ENCODE measurements at places on chromosomes 5 and 9.

DNA sequence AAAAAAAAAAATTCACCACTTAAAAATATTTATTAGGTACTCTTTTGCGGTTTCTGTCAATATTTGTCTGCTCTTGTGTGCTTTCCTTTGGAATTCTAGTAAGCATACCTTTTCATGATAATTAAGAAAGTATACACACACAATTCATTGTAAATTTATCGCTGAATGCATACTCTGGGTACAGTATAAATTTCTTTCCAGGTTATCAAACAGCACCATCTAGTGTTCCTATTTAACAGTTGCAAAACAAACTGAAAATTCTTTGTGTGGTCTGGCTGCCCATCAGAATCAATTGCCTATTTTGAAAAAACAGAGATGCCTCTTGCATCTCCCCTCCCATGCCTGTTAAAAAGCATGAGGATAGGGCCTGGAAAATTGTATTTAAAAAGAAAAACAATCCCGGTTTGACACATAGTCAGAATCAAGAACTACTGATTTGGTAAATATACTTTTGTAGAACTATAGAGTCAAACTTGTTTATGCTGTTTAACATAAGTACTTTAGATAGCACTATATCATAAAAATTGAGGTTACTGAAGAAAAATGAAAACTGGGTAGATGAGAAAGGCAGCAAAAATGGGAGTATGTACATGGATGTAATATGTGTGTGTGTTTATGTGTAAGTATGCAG is 16.2 kb downstream of the PGGT1B start:
- DNase-seq: peak; percentile 75

- DNase-seq: no peak
These were observed 24.1 kb upstream of the OTP start for GRCh38 chr5:77662635-77663034.

GRCh38 chr9:74817281-74817810 is 70.4 kb downstream of the TRPM6 start:
- DNase-seq: no peak

DNA sequence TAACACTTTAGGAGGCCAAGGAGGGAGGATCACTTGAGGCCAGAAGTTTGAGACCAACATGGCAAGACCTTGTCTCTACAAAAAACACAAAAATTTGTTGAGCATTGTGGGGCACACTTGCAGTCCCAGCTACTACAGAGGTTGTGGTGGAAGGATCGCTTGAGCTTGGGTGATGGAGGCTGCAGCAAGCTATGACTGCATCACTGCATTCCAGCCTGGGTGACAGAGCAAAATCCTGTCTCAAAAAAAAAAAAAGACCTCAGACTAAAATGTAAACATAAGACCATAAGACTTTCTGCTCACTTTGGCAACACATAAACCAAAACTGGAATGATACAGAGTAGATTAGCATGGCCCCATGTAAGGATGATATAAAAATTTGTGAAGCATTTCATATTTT is 24.6 kb upstream of the NANS start:
- no peak for DNase-seq

DNA sequence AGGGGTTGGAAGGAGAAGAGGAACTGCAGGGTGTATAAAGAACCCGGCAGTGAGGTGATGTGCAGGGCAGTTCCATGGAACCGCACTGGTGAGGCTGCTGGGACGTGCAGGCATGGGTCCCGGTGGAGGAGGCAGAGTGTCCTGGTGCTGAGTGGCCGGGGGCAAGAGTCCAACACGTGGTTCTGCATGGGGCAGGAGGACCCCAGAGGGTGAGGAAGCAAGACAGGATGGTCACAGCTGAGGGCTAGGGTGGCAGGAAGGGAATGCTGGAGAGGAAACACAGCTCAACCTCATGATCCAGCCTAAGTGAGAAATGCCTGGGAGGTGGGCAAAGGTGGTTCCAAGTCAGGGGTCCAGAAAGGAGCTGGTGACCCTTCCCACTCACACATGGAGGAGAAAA is 87.2 kb downstream of the S1PR3 start:
- DNase-seq: no peak

- DNase-seq: peak; percentile 92
These were observed 722.8 kb upstream of the GRAMD2B start for GRCh38 chr5:125700380-125700861.

GRCh38 chr9:86098824-86099700 is at the start of gene GOLM1:
TSS of gene GOLM1 (minus strand) at chr9:86099558. CDS start at chr9:86079320, 20,238 bp downstream.
- peak; percentile 86 for DNase-seq

DNA sequence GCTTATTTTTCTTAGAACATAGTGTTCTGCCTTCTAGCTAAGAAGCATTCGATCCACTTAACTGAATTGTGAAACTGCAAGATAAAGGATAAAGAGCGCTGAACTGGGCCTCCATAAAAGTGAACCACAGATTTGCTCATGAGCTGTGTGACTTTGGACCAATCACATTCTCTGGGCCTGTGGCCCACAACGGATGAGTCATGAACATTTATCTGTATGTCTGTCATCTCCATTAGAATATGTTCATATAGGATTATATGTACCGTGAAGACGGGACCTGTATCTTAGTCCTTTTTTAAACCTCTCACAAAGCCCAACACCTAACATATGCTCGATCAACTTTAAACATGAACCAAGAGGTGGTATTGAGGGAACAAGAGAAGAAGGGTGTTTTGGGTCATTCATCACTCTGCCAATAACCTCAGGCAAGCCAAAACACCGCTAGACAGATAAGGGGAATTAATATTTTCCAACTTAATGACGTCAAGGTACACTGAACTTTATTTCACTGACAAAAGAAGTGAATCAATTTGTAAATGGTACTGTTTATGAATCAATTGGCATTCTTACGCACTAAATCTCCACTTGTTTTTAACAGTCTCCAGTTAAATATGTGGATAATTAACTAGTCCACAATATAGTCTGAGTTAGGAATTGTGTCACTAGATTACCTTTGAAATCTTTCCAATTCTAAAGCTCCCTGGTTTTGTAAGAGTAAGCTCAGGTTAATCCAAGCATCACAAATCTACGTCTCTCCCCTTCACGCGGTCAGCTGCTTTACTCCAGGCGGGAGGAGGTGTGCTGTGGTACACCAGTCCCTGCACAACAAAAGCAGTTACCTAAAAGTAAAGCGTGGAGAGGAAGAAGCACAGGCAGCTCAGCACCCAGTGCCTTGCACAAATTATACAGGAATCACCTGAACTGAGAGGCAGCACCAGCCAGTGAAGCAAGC is 1.6 kb downstream of the TMEM245 start:
- peak; percentile 29 for DNase-seq

- no peak for DNase-seq
These were observed 1.3 kb downstream of the MINAR2 start for GRCh38 chr5:129748913-129749880.

DNA sequence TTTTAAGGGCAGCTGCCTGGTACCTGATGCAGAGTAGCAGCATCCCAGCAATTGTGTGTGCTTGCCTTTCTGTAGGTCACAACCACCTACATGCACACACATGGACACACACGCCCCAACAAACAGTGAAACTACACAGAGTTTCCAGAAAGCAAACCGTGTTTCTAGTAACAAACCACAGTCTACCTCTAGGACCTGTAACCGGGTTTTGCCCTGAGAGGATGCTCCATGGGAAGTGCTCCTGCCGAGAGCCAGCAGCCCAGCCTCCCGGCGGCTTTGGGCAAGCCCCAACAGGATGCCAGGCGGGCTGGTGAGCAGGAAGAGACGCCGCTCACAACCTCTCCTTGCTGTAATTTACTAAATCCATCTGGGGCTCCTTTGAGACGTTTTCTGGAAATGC is 4.1 kb upstream of the TCF7 start:
- DNase-seq: no peak

DNA sequence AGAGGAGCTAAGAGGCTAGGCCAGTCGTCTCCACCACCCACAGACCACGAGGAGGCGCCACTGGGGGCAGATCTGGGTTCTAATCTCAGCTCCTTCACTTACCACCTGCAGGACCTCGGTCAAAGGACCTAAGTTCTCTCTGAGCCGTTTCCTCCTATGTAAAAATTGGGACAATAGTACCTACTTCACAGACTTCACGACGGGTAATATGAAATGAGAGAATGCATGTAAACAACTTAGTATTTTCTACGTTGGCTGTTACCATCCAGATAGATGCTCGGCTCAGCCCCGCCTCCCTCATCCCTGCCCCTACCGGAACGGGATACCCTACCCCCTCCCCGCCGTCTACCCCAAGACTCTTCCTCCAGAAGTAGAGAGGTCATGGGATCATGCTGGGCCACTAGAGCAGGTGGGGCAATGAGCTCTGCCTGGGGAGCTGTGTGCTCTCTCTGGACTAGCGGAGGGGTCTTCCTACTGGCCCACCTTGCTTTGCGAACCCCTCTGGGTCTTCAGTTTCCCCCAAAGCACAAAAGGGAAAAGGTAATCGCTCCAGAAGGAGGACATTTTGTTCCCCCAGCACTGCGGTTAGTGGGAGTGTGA is 541 bp downstream of the GNPDA1 start:
- peak; percentile 72 for DNase-seq

GRCh38 chr5:10831419-10831818 is 70.4 kb upstream of the DAP start:
- no peak for DNase-seq

DNA sequence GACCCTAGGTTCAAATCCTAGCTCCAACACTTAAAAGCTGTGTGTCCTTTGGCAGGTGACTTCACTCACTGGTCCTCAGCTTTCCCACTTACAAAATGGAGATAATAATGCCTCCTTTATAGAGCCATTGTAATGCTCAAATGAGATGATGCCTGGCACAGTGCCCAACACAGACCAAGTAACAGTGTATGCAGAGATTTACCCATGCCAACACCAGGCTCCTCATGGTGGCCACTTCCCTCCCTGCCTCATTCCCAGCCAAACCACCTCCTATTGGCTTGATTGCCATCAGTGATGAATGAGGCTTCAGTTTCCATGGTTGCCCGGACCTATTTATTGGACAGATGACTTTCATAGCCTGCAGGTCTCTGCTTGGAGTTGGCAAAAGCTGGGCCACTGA is 469.4 kb downstream of the CDK5RAP2 start:
- no peak for DNase-seq

GRCh38 chr9:105360344-105360743 is 87.5 kb upstream of the FSD1L start:
- no peak for DNase-seq

GRCh38 chr5:172789687-172790495 is 18.9 kb upstream of the DUSP1 start:
- no peak for DNase-seq

DNA sequence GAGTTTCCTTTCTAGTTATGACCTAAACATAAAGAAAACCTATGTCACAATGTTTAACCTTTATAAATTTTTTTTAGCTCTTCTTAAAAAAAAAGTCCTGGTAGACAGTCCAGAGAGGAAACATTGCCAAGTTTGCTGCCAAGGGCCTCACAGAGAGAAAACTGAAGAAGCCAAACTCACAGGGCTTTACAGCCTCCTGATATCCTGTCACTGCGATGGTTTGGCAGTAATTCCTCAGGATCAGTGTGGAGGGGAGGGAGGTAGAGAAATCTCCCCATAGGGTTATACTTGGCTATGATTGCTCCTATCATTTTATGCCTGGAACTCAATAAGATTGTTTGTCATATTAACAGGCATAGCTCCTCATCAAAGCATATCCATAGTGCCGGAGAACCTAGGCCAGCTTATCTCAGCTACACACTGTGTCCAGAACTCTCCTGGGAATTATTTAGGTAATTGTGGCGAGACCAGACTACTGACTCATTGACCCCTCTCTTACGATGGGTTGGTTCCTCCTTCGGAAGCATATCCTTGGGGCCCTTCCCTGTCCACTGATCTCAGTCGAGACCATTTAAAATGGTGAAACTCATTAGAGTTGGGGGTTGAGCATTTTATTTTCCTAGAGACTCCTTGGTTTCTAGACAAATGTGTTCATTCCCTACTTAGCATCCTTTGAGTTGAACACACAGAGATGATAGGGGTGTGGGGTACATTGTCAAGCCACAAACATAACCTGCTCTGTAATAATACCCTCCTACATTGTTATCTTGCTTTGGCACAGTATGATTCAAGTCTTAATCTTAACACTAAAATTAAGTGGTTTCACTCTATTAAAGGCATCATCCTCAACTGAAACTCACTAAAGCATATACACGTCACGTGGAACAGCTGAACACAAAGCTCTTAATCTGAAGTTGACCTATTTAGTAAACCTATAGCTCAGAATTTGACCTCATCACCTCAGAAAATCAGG is 53.4 kb upstream of the TMC1 start:
- no peak for DNase-seq

- DNase-seq: no peak
These were observed 20.8 kb upstream of the LRRTM2 start for GRCh38 chr5:138895918-138896317.

GRCh38 chr9:92986176-92987119 is 39.1 kb downstream of the FGD3 start:
- DNase-seq: peak; percentile 41

DNA sequence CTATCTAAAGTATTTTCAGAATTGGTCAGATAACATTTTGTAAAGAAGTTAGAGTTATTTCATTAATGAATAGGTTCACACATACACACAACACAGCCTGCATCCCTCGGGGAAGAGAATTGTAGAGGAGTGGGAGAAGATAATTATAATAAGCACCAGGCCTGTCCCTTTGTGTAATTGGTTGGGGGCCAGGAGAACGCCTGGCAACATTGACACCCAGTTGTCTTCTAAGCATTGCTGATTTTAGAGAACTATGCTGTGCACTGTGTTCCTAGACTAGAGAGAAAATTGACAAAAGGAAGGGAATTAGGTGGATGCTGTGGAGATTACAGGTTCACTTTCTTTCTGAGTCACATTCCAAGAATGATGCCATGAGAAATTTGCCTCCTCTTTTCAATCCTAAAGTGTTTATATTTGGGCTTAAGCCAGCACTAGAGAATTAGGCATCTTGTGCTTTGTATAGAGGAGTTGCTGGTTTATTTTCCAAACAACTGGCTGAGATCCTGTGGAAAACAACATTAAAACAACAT is 247.6 kb downstream of the COX7C start:
- no peak for DNase-seq

DNA sequence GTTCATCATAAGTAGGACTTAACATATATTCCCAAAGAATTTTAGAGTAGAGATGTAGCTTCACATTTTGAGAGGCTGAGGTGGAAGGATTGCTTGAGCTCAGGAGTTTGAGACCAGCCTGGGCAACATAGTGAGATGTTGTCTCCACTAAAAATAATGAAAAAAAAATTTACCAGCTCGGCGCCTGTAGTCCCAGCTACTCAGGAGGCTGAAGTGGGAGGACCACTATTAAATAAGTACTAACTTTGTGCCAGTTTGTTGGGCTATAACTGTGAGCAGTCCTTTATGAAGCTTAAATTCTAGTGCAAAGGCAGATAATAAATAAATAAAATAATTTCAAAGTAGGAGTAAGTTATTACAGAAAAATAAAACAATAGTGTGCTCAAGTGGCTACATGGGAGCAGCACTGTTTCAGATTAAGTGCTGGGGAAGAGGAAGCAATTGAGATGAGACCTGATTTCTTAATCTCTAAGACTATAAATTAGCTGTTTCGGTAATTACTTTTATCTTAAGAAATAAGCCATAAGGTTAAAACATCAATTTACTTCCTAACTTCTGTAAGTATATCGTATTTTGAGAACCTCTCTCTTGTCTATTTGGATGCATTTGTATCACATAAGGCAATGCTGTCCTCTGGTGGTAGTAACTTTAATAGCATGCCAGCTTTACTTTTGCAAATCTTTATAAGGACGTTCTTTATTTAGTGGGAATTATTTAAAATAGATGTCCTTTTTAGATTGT is 98.9 kb downstream of the CSNK1G3 start:
- peak; percentile 76 for DNase-seq

GRCh38 chr5:173741729-173742431 is 125.4 kb upstream of the BOD1 start:
- DNase-seq: no peak

Data from DMS53 (cell line).